ENCODE measurements at places on chromosomes 1 and 21. TPM values are rescaled to one million over a fixed set of nuclear protein-coding genes. Genes with fewer than 3 reads are reported as not detected.

BRINP3 gene
- not detected for total RNA-seq

OR6K3 gene
- not detected for total RNA-seq

CD48 gene
- not detected for total RNA-seq

SMIM34 gene
- total RNA-seq: not detected

ITLN2 gene
- not detected for total RNA-seq

CELA3A gene
- not detected for total RNA-seq

TGFB2 gene
- 6.5 TPM for total RNA-seq

RNF186 gene
- not detected for total RNA-seq

IFI16 gene
- total RNA-seq: 69.5 TPM

EPB41 gene
- 6.1 TPM for total RNA-seq

KRTCAP2 gene
- total RNA-seq: 231 TPM

KLHDC7A gene
- not detected for total RNA-seq

TOMM20 gene
- total RNA-seq: 128 TPM

GBP4 gene
- 0.15 TPM for total RNA-seq

ARHGEF10L gene
- total RNA-seq: 10.6 TPM

ASCL5 gene
- not detected for total RNA-seq

KCNJ15 gene
- total RNA-seq: 0.80 TPM

TNFRSF4 gene
- total RNA-seq: not detected

OPRD1 gene
- not detected for total RNA-seq

IL20 gene
- total RNA-seq: not detected

BEST4 gene
- total RNA-seq: 0.11 TPM

AADACL4 gene
- total RNA-seq: not detected

HSD11B1 gene
- total RNA-seq: not detected
